Stimulated activated CD4-positive, alpha-beta T cell treated with anti-CD3 and anti-CD28 coated beads, Interleukin-2, amount 100 ng/mL, for 48 hours (primary cell): ENCODE measurements at places on chromosomes 3 and 15.

- no peak for DNase-seq
Observed at GRCh38 chr3:192843723-192844485, 73.8 kb downstream of the MB21D2 start.

DNA sequence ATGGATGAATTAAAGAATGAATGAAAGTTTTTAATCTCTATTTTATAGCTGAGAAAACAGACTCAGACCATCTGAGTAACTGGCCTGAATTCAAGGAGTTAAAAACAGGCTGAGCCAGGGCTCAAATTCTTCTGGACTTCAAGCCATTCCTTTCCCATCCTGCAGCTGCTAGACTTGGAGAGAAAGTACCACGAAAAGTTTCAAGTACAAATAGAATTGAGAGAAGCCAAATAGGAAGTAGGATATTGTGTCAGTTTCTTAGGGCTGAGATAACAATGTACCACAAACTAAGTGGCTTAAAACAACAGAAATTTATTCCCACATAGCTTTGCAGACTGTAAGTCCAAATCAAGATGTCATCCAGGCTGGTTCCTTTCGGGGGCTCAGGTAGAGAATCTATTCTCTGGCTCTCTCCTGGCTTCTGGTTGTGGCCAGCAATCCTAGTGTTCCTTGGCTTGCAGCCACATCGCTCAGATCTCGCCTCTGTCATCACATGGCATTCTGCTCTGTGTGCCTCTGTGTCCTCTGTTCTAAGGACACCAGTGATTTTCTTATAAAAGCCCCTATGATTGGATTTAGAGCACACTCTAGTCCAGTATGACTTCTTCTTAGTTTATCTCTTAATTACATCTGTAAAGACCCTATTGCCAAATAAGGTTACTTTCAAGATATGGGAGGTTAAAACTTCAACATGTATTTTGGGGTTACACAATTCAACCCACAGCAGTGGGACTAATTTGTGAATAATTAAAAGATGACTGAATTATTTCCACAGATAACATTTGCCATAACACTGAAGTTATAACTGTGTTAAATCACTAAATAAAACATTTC, 25.7 kb upstream of the GOLIM4 start:
- no peak for DNase-seq

GRCh38 chr15:91133511-91133910, 33.5 kb downstream of the SV2B start:
- DNase-seq = no peak

DNA sequence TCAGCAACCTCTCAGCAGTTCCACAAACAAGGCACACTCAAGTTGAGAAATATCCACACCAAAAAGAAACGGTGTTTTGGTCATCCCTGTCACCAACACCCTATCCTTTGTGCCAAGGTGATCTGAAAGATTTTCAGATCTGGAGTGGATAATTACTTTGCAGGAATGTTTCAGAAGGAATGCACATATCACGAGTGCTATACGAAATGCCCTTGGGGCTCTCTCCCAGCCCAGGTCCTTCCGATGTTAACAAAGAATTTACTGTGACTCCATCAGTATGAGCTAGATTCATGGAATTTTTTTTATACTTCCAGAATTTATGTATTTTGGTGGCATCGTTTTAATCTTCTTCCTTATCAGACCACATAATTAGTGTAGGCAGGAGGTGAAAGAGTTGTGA, 105.0 kb downstream of the GRM7 start:
- DNase-seq = no peak

- DNase-seq = no peak
Observed at GRCh38 chr3:76683256-76683655, 356.6 kb upstream of the ROBO2 start.

DNA sequence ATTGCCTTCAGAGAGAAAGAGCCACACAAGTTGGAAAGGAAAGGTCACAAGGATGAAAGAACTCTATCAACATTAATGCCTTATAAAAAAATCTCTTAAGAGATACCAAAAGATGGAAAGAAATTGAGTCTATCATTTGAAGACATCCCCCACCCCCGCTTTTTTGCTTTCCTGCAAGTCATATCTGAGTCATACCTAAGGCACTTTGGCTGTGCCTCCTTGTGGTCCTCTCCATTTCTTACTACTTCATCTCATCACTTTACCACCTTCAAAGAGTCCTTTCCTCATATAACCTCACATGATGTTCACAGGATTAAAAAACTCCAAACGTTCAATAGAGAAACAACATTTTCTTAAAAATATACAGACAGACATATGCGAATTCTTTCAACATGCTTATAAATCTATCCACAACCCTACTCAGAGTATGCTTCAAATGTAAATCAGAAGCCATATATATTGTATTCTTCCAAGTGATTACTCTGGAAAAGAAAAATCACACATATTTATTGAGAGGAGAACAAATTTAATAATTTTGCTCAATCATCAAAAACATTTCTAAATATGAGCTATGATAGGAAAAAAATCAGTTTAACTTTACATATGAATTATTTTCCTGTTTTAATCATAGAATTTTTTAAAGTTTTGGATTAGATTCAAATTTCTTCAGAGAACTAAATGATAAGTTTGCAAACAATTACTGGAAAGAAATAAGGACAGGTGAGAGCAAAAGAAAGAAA, 1003.9 kb upstream of the CFAP20DC start:
- DNase-seq = no peak

DNA sequence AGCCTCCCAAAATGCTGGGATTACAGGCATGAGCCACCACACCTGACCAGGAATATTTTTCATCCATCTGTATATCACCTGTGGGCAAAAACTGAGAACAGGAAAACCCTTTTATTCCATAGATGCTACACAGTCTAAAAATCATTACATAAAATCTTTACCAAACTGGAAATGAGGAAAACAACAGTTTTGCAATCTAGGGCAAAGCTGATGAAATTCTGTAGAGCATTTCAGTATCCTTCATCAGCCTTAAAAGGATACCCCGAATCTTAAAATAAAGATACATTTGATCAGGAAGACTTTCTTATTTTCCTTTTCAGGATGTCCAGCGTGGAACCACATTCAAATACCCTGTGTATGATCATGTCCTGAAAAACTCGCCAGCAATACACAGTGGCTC, 7.1 kb downstream of the SIAH2 start:
- no peak for DNase-seq

GRCh38 chr3:45607790-45608189, 13.2 kb downstream of the LIMD1 start:
- DNase-seq = no peak

DNA sequence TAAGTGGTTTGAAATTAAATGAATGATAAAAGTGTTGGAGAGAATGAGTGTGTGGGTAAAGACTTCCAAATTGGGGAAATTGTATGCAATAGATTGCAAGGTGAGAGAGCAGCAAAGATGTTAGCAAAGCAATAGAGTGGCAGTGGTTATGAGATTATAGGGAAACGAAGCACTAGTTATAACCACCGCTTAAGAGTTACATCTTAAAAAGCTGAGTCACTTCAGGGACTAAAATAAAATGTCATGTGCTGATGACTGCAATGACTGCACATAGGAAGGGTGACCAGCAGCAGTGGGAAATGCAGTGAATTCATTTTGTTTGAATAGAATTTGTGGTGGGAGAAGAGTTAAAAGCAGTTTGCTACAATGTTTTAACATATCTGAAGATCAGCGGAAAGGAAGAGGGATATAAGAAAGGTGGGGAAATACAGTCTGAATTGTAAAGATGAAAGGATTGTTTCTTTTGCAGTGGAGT, 127.3 kb downstream of the RAP2B start:
- no peak for DNase-seq

- DNase-seq = no peak
Observed at GRCh38 chr3:25021816-25022215, 406.2 kb upstream of the RARB start.

DNA sequence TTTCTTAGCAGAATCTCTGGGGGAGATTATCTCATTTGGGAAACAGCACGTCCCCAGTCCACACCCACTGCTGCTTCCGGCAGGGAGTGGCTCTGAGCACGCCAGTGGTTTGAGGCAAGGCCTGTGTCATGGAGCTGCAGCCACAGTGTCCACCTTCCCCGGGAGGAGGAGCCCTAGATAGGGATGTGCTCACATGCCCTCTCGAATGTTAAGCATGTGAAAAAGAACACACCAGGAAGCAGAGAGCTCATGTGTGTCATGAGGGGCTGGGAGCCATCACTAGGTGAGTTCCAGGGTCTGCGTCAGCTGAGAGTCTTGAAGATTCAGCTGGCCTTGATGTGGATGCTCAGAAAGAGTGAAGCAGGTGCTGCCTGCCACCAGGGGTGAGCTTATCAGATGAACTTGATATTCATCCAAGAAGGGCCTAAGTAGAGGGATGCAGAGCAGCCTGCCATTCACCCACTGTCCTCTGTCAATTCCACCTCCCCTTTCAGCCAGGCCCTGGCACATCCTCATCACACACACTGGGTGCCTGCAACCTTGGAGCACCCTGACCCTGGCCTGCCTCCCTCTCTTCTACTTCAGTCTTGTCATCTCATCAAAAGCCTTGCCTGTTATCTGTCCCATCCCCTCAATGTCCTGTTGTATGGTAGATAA, 16.3 kb downstream of the ITGA11 start:
- no peak for DNase-seq

DNA sequence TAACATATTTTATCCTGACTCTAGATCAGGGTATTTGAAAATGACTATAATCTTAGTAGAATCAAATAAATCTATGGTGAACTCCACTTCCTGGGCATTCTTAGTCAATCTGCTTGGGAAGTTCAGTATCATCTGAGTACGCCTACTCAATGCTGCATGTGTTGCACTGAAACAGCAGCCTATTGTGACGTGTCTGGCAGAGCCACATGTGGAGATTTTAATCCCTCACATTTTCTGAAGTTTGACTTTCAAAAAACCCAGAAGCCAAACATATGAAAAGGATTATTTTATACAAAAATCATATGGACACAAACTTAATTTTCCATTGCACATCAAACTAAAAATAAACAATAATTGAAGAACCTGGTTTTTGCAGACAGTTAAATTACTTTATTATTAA, 798.3 kb downstream of the ROBO1 start:
- no peak for DNase-seq

GRCh38 chr3:54951405-54951804, 23.5 kb upstream of the LRTM1 start:
- no peak for DNase-seq

GRCh38 chr3:25476639-25477038, 48.6 kb downstream of the RARB start:
- no peak for DNase-seq

- DNase-seq = no peak
Observed at GRCh38 chr15:33722005-33722672, 246.2 kb upstream of the CHRM5 start.

DNA sequence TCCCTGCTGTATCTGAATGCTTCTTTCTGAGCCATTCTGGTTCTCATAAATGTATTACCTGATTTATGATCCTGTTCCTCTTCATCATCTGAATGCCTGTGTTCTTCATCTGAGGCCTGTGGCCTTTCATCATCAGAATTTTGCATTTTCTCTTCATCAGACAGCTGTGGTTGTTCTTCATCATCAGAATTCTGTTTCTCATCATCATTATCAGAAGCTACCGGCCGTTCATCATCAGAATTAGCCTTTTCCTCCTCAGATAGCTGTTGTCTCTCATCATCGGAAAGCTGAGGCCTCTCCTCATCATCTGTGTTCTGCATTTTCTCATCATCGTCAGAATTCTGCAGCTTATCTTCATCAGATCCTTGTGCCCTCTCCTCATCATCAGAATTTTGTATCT, 5.9 kb downstream of the LEO1 start:
- no peak for DNase-seq

- DNase-seq = no peak
Observed at GRCh38 chr3:94099311-94099710, 36.5 kb downstream of the NSUN3 start.

DNA sequence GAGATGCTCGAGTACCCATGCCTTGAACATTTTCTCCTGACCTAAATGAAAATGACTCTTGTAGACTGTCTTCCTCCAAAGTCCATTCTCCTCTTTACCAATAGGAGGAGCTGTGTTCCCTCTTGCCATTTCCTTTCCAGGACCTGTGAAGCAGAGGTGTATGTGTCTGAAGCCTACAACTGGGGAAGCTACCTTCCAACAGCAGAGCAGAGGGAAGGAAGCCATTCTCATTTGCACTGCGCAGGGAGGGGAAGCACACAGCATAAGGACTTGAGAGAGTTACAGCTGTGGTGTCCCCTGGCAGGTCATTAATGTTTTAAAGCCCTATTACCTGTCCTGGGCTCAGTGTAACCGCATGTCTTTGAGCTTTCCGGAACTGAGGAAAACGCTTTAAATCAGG, 38.7 kb downstream of the HSPBAP1 start:
- DNase-seq = peak; percentile 2

DNA sequence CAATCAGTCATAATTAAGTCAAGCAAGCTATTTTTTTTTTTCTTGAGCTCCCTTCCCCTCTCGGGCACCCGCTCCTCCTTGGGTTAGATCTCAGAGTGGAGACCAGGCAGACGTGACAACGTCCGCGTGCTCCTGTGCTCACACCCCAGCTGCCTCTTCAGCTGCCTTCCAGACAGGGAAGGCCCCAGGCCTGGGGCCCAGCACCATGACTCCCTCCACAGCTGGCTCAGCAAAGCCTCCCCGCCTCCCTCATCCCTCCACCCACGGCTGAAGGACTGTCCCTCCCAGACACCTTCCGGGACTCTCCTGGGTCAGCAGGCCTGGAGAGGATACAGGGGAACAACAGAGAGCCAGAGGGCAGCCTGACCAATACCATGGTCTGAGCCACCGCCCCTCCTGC, 87.9 kb upstream of the LINGO1 start:
- DNase-seq = no peak

DNA sequence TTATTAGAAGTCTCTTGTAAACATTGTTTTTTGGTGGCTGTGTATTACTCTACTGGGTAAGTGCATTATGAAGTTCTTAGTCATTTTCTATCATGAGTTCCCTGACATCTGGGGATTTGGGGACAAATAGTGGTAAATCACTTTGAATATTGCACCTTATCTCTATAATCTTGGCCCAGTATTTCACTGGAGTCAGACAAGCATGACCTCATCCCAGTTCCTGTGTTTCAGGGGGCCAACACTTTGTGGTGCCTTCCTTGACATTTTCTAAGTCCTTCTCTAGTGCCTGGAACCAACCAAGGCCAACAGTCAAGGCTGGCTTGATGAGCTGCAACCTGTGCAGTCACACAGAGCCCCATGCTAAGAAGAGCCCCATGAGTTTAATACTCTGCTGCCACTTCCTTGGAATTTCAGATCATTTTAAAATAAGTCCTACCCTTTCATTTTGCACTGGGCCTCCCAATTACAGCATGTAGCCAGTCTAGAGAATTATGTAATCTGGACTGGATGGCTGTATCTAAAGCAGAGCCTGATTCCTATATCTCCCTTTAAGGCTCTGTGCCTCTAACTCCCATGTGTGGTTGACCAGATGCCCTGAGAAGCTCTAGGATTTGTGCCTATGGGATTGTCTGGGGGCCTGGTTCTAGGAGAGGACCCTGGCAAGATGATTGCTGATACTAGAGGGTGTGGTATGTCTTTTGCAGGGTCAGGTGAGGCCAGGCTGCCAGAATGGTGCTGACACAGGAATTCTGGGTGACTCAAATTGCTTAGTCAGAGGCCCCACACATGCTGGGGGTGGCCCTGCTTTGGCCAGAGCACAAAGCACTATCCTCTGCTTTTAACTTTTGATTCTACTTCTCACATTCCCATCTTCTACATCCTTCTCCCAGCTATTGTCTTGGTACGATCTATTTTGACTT, 319.6 kb upstream of the TBC1D5 start:
- no peak for DNase-seq

- DNase-seq = no peak
Observed at GRCh38 chr3:7205962-7206361, 345.0 kb downstream of the GRM7 start.
